SJSA1 (cell line): ENCODE measurements at places on chromosomes 1 and 21.

- DNase-seq, result no peak
Measured at GRCh38 chr1:51906306-51907078, 28.0 kb upstream of the NRDC start.

GRCh38 chr1:191609305-191609704 lies 549.0 kb upstream of the RGS18 start:
- no peak for DNase-seq

DNA sequence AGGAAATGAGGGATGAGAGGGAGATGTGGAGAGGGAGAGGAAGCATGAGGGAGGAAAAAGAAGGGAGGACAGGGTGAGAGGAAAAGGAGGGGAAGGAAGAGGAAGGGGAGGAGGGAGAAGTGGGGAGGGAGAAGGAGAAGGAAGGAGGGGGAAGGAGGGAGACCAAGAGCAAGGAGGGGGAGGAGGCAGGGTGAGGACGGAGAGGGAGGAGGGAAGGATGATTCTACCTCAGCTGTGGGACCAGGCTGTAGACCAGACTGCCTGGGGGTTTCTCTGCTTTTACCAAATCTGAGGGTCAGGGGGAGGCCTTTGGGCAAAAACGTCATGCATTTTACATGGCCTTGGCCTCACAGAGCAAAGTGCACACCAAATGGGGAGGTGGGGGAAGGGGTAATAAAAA lies 94.5 kb downstream of the KCND3 start:
- DNase-seq, result no peak

GRCh38 chr1:160154790-160155189 lies 3.4 kb downstream of the ATP1A4 start:
- no peak for DNase-seq

DNA sequence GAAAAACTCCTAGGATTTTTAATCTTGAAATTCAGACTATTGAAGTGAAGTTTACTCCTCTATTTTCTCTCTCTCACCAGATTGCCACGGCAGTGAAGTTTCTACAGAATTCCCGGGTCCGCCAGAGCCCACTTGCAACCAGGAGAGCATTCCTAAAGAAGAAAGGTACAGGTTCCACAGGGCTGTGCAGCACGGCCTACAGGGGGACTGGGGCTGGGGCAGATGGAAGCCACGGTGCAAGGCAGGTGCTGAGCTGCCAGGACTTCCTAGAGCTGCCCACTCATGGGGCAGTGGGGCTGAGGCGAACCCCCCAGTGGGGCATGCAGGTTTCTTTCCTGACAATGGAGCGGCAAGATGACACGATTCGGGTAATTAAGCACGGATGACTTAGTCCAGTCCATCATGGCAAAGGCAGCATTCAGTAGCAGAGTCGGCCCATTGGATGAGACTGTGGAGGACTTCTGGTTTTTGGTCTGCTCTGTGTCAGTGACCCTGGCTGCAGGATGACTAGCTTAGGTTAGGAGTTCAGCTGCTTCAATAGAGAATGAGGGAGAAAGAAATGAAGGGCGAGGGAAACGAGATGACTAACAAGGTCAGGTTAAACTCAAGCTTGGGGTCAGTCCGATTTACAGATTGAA lies 61.5 kb downstream of the PEX14 start:
- DNase-seq, result no peak

- no peak for DNase-seq
Measured at GRCh38 chr1:117586747-117587498, 18.9 kb upstream of the TENT5C start.

DNA sequence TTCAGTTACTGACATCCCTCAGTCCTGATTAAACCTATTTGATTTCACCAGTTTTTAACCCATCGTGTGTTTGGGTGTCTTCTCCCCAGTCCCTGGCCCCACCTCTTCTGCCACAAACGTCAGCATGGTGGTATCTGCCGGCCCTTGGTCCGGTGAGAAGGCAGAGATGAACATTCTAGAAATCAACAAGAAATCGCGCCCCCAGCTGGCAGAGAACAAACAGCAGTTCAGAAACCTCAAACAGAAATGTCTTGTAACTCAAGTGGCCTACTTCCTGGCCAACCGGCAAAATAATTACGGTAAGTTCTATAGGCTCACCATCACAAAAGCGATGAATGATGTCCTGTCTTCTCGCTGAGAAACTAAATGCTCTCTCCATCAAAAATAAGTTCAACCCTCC lies 28.7 kb downstream of the NBPF3 start:
- no peak for DNase-seq

GRCh38 chr1:93817819-93818569 lies 61.0 kb downstream of the DNTTIP2 start:
- no peak for DNase-seq

- no peak for DNase-seq
Measured at GRCh38 chr1:39310691-39311090, 106.2 kb downstream of the MACF1 start.

DNA sequence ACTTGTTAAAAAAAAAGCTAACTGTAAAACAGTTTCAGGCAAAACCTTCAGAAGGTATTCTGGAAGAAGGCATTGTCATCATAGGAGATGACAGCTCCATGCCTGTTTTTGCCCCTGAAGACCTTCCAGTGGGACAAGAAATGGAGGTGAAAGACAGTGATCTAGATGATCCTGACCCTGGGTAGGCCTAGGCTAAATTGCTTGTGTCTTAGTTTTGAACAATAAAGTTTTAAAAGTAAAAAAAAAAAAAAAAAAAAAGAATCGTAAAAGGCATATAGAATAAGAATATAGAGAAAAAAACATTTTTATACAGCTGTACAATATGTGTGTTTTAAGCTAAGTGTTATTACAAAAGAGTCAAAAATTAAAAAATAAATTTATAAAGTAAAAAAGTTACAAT lies 106.6 kb upstream of the PLXNA2 start:
- no peak for DNase-seq

DNA sequence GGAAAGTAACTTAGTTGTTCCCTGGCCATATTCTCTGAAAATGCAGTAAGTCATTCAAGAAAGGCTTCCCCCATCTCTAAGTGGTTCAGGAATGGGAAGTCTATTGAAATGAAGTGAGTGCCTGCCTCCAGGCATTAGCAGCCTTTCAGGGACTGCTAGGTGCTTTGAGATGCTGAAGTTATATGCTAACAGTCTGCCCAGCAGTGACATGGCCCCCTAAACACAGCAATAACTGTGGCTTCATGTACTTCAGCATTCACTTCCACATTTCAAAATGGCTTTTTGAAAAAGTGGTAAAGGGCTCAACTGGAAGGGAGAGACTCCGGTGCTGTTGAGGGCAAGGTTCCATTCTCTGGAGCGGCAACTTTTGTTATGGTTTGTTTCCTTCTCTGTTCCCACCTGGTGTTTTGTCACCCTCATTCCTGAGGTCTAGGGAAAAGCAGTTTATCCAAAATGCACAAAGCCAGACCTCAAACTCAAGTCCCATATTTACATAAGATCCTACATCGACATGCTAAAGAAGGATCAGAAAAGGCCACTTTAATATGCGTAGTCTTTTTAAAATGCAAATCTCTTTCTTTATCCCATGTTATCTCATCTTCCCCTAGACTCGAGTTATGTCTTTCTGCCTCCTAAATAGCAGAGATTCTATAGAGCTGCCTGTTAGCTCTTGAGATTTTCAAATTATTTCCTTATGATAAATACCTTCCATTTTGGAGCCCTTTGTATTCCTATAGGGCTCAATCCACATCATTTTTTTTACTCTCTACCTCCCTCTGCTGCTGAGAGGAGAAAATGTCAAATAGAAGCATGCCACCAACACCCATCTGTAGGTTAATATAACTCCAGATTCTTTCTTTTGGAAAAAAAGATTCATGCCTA lies 34.2 kb upstream of the LRRC8C start:
- no peak for DNase-seq

GRCh38 chr21:18764720-18765119 lies 361.1 kb upstream of the TMPRSS15 start:
- DNase-seq, result no peak

DNA sequence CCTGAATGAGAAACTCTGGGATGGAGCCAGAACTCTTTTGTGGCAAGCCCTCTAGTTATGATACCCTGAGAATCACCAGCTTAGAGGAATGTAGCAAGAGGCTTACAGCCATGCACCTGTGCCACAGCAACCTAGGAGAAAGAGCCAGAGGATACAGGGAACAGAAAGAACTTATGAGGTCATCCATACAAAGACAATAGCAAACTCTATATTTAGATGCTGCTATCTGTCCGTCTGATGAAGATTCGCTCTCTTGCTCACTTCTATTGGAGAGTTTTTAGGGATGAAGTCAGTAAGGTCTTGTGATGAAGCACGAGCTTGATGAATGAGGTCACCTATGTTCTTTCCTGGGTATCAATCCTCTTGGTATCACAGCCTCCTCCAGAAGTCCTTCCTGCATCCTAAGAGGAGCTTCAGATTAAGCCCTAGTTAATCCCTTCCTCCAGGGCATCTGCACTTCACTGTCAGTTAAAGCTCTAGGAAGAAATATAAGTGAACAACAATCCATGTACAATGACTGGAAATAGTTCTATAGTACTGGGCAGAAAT lies 185.6 kb downstream of the DAB1 start:
- no peak for DNase-seq

DNA sequence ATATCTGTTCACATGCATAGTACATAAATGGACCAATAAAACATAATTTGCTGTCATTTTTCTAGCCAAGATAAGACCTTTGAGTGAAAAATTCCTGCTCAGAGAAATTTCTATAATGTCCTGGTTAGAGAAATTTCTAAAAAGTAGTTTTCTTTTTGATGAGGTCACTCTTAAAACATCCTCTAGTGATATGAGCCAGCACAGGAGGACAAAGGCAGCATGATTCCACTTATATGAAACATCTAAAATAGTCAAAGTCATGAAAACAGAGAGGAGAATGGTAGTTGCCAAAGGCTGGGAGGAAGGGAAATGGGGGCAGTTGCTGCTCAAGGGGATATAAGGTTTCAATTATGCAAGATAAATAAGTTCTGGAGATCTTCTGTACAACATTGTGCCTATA lies 239.4 kb downstream of the BACH1 start:
- DNase-seq, result peak; percentile 54

DNA sequence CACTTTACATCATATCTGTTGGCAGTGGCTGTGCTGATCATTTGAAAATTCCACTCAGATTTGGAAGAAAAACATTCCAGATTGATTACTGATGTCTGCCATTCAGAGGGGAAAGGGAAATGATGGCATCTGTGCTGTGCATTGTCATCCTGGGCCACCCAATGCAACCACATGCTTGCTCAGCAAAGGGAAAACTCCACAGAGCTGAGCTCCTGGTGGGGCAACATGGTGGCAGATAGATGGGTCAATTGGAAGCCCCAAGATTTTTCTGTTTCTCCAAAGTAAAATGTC lies 11.8 kb downstream of the OXCT2 start:
- no peak for DNase-seq

- DNase-seq, result no peak
Measured at GRCh38 chr1:91730801-91731732, 154.9 kb downstream of the TGFBR3 start.

DNA sequence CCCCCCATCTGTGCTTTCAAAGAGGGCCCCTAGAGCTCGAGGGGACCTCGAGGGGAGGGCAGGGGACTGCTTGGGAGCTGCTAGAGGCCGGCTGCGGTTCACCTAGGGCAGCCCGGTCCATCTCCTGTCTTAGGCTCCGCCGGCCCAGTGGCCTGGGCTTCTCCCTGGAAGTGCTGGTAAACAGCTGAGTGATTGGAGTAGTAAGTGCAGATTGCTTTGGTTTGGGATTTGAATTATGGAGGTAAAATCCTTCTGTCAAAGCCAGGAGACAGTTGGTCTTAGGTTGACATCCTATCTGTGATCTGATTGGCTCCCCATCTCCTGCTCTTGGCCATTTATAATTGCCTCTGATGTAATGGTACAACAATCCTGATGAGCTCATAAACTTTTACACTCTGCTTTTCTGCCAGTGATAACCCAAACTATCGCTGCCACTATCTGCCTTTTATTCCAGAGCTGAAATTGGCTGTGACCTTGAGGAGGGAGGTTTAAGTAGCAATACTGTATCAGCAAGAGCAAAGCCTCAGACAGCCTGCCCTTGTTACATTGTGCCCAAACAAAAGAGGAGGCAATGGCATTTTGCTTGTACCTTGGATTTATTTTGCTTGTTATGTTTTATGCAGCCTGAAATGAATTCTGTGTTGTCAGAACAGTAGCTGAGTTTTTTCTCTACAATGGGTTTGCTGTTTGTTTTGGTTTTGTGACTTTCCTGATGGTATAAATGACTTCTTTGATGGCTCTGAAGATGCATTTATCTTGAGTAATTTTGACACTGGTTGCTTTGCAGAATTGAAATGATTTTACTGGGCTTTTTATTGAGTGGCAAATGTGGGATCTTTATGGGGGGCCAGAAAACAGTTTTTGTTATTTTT lies 2.4 kb downstream of the ARID1A start:
- peak; percentile 72 for DNase-seq

GRCh38 chr1:43861988-43862735 lies 71.4 kb upstream of the ARTN start:
- peak; percentile 21 for DNase-seq

GRCh38 chr21:45599146-45599581 lies 44.4 kb upstream of the PCBP3 start:
- no peak for DNase-seq

- no peak for DNase-seq
Measured at GRCh38 chr1:7516341-7516740, 254.8 kb upstream of the VAMP3 start.

GRCh38 chr1:201949491-201949890 lies 3.1 kb upstream of the LMOD1 start:
- DNase-seq, result no peak

- no peak for DNase-seq
Measured at GRCh38 chr1:169098380-169098779, 8.1 kb upstream of the ATP1B1 start.

DNA sequence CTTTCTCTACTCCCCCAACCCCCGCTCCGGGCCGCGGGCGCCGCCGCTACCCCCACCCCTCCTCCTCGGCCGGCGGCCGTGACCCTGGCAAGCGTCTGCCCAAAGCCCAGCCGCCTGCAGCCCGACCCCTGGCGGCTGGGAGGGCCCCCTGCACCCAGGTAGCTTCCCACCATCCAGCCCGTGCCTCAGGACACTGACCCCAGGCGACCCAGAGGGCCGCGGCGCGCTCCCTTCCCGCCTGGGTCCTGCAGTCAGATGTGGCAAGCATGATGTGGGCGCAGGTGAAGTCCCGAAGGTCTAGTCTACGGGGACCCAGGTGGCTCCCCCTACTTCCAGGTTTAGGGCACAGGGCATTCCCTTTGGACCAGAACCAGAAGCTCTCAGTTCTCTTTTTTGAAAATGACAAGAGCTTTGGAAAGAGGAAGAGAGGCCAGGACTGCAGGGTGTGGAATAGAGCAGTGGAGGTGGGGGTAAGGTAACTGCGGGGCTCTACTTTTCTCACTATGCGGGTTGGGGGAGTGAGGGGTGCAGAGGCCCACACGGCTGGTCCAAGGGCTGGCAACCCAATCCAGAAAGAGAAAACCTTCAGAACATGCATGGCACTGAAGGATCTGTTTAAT lies at the start of gene DENND4B:
DENND4B (minus strand) TSS at position 97 of the 620 bp plus-strand sequence. CDS start 2,344 bp downstream, outside the sequence.
- peak; percentile 82 for DNase-seq
